ENCODE measurements at places on chromosomes 2 and 18.
A peak's percentile ranks its signal among the peaks of the same experiment; 100 is the strongest.

DNA sequence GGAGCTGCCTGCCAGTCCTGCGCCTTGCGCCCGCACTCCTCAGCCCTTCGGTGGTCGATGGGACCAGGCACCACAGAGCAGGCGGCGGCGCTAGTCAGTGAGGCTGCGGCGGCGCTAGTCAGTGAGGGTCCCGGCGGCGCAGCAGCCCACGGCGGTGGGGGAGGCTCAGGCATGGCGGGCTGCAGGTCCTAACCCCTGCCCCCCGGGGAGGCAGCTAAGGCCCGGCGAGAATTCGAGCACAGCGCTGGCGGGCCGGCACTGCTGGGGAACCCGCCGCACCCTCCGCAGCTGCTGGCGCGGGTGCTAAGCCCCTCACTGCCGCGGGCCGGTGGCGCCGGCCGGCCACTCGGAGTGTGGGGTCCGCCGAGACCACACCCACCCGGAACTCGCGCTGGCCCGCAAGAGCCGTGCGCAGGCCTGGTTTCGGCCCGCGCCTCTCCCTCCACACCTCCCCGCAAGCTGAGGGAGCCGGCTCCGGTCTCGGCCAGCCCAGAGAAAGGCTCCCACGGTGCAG lies 867.4 kb downstream of the DSC3 start:
- DNase-seq: no peak

- no peak for DNase-seq
Observed at GRCh38 chr18:6734726-6735430, 5.4 kb downstream of the ARHGAP28 start.

GRCh38 chr2:20641123-20641985 lies 9.5 kb downstream of the HS1BP3 start:
- DNase-seq: peak; percentile 39

DNA sequence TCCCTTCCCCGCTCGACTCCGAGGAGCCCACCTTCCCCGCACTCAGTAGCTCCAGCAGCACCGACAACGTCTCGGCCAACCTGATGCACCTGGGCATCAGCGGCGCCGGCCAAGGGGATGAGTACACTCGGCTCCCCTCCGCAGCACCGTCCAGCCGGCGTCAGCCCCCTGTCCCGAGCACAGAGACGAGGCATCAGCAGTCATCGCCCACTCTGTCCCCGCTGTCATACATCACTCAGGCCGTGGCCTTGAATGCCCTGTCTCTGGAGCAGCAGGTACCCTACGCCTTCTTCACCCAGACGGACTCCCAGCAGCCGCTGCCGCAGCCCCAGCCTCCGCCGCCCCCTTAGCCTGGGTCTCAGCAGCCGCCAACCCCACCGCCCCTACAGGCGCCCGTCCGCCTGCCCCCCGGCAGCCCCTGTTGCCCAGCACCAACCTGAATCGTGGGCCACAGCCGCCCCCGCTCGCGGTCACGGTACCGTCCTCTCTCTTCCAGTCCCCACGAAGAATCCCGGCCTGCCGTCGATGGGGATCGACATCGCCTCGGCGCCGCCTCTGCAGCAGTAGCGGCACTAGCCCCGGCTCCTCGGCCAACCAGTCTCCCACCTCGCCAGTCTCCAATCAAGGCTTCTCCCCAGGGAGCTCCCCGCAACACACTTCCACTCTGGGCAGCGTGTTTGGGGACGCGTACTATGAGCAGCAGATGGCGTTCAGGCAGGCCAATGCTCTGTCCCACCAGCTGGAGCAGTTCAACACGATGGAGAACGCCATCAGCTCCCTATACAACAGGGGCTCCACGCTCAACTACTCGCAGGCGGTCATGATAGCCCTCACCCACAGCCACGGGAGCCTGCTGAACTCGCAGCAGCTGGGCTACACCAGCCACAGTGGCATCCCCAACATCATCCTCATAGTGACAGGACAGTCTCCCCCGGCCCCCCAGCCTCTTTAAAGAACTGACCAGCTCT lies 1195.9 kb upstream of the CHAC2 start:
- no peak for DNase-seq

Measured in EL (cell line).